Activated naive CD4-positive, alpha-beta T cell (primary cell): ENCODE measurements at places on chromosomes 1 and 21.

DNA sequence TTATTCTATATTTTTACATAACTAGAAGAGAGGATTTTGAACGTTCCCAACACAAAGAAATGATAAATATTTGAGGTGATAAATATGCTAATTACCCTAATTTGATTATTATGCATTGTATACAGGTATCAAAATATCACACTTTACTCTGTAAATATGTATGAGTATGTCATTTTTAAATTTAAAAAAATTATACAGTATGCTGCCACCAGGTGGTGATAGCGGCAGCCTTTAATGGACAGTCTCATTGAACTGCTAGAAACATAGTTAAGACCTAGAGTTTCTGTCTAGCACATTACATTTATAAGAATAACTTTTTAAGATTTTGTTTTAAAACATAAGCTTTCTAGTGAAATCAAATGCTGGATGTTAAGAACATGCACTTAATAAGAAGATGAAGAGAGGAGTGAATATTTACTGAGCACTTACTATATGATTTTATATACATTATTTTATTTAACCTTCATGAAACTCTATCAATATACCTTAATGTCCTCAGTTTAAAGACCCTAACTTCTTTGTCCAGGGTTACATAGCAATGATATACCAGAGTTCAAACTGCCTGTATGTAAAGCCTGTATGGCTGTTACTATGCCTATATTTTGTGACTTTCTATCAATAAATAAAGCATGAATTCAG is 207.1 kb downstream of the NUF2 start:
- no peak for DNase-seq

- DNase-seq = no peak
Measured at GRCh38 chr1:62407398-62408009, 29.3 kb upstream of the USP1 start.

- no peak for DNase-seq
Measured at GRCh38 chr1:7983086-7983778, 21.7 kb downstream of the PARK7 start.

- no peak for DNase-seq
Measured at GRCh38 chr1:78143673-78144072, 97.9 kb downstream of the GIPC2 start.

GRCh38 chr1:89594096-89594740 is 38.7 kb upstream of the LRRC8C start:
- DNase-seq = no peak

GRCh38 chr1:14303011-14303410 is 295.5 kb upstream of the KAZN start:
- no peak for DNase-seq

DNA sequence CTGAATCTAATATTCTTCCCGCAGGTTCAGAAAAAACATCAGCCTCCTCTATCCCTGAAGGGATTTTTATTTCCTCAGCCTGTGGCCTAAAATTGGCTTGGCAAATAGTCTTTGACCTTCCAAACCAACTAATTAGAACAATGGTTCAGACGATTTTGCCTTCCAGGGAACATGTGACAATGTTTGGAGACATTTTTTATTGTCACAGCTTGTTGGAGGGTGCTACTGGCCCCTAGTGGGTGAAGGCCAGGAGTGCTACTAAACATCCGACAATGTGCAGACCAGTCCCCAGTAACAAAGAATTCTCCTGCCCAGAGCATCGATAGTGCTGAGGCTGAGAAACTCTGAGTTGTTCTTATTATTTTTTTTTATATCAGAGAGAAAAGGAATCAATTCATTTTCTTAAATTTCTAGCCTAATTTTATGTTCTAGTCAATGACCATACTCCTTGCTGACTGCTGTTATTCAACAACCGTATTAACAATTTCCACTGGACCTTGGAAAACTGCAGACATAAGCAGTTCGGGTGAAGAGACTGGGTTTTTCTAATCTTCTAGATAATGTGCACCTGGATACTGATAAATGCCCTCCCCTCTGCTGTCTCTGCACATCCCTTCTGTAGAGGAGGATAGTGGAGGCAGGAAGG is 280.7 kb downstream of the LMX1A start:
- DNase-seq = no peak

- DNase-seq = no peak
Measured at GRCh38 chr1:18643154-18644012, 12.7 kb downstream of the PAX7 start.

- DNase-seq = no peak
Measured at GRCh38 chr1:71914626-71915025, 367.7 kb downstream of the NEGR1 start.

GRCh38 chr1:167862432-167863076 is 51.4 kb downstream of the ADCY10 start:
- DNase-seq = no peak

- DNase-seq = no peak
Measured at GRCh38 chr1:93502571-93502970, 54.7 kb downstream of the FNBP1L start.

DNA sequence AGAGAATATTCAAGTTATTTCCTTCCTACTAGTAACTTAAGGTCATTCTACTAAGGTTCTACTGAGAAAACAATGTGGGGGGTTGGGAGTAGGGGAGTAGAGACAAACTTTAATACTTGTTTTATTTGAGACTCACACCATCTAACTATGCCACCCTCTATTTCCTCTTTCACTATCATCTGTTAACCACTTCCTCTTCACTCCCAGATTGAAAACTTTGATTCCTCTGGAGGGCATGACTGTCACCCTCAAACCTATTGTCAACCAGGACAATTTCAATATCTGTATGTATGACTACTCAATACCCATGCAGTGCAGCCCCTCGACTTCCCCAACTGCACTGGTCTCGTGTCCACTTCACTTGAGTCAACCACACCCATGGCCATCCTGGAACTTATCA is 165.6 kb upstream of the POGK start:
- no peak for DNase-seq

- DNase-seq = peak; percentile 44
Measured at GRCh38 chr1:25572708-25573590, 29.5 kb downstream of the LDLRAP1 start.

GRCh38 chr1:221521686-221522085 is 220.2 kb downstream of the DUSP10 start:
- no peak for DNase-seq

DNA sequence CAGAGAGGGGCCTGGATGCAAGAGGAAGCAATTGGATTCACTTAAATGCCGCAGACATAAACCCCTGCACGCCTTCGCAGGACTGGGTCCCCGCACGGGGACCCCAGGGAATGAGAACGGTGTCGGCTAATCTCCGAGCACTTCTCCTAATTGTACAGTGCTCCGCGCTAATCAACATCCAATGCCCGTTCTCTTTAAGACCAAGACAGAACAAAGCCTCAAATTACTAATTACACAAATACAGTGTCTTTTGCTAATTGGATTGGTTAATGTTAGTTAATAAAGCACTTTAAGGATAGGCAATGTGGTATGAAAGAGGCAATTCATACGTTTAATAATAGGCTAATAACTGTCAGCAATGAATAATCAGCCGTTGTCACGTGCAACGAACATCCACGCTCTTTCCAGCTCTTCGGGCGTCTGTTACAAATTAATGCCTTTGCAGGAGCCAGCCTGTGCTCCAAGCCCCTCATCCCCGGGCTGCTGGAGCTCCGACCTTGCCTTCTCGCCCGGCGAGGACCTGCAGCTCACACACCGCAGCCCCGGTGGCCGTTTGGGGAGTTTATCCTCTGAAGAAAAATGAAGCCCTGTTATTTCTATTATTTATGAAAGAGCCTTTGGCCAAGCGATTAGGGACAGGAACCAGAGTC is 157.8 kb downstream of the PRDM16 start:
- DNase-seq = no peak

DNA sequence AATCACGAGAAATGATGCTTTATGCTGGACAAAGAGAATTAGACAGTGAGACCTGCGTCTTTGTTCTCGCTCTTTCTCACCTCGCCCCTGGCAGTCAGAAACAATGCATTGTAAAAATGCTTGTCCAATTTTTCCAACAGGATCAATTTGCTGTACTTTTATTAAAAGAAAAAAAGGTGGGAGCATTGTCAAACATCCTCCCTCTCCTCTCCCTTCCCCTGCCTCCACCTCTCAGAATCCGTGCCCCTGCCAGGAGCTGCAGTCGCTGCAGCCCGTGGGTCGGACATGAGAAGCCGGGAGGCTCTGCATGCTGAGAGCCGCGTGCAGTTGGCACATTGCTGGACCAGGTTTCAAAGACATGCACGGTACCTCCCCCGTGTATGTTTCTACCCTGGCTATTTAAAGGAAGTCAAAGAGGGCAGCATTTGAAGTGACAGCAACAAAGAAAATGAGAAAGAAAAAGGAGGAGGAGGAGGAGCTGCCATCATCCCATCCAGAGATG is 161.0 kb upstream of the KAZN start:
- no peak for DNase-seq

- DNase-seq = no peak
Measured at GRCh38 chr21:46350571-46350970, 26.6 kb downstream of the PCNT start.

GRCh38 chr21:41805038-41805437 is 38.2 kb upstream of the RIPK4 start:
- DNase-seq = no peak

DNA sequence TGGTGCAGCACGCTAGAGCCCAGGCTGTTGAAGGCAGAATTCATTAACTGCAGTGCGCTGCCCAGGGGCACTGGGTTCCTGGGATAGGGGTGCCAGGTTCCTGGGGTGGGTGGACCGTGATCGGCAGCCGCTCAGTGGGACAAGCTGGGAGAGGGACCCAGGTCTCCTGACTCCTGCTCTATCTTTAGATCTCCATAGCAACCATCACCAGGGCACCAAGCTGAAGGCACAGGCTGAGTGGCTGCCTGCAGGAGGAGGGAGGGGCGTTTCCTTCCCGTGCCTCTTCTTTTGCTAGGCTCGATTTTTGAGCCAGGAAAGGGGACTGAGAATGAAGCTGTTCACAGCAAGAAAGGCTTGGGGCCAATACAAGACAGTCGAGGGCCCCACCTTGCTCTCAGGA is 20.9 kb upstream of the CDCP2 start:
- no peak for DNase-seq

GRCh38 chr21:45305836-45306235 is 18.1 kb upstream of the POFUT2 start:
- DNase-seq = no peak
